ENCODE measurements at places on chromosomes 13 and 19. TPM values are rescaled to one million over a fixed set of nuclear protein-coding genes. Genes with fewer than 3 reads are reported as not detected.

GRCh38 chr13:111668451-111668850 is 348.0 kb downstream of the TEX29 start:
- no peak overlapping the region for H3K27ac ChIP-seq
- H3K4me3 ChIP-seq, result no peak overlapping the region
- H3K36me3 ChIP-seq, result no peaks in the 10 kb centered on the region
- DNase-seq, result no peak
- H3K27me3 ChIP-seq, result no peaks in the 10 kb centered on the region

GRCh38 chr13:83153848-83154247 is 728.4 kb downstream of the SLITRK1 start:
- no peak overlapping the region for H3K4me3 ChIP-seq
- H3K36me3 ChIP-seq, result no peaks in the 10 kb centered on the region
- H3K27me3 ChIP-seq, result no peaks in the 10 kb centered on the region

DNA sequence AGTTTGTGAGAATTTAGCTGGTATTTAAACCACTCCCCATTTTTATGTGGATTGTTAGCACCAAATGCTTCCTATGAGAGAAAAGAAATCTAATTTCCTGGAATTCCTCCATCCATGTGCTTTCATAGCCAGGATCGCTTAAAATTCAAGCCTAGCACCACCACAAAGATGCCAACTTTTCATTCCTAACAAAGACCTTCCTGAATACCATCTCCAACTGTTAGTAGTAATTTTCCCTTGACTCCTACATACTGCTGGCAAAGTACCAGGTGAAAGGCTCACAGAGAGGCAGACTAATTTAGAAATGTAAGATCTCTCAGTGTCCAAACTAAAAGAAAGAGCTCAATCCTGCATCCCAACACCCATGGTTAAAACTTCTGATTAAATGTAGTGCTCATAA is 386.3 kb downstream of the KCTD12 start:
- DNase-seq, result no peak
- no peak overlapping the region for H3K4me3 ChIP-seq
- H3K27me3 ChIP-seq, result no peaks in the 10 kb centered on the region
- H3K4me1 ChIP-seq, result no peaks in the 10 kb centered on the region
- H3K36me3 ChIP-seq, result no peaks in the 10 kb centered on the region

- DNase-seq, result no peak
- no peaks in the 10 kb centered on the region for H3K4me1 ChIP-seq
- no peaks in the 10 kb centered on the region for H3K27me3 ChIP-seq
- H3K4me3 ChIP-seq, result no peak overlapping the region
Observed at GRCh38 chr19:40747536-40747935, 2.7 kb downstream of the ACTMAP start.

- H3K27ac ChIP-seq, result peak overlapping the region; percentile 95
- H3K36me3 ChIP-seq, result no peaks in the 10 kb centered on the region
Observed at GRCh38 chr19:6066661-6067646, 43.3 kb downstream of the RFX2 start.

GRCh38 chr19:48687776-48688175 is 8.0 kb upstream of the FUT2 start:
- H3K36me3 ChIP-seq, result no peaks in the 10 kb centered on the region
- H3K4me3 ChIP-seq, result no peak overlapping the region
- no peak for DNase-seq
- H3K27me3 ChIP-seq, result no peaks in the 10 kb centered on the region
- H3K27ac ChIP-seq, result no peak overlapping the region

The KIR2DL1 gene
- not detected for total RNA-seq

DNA sequence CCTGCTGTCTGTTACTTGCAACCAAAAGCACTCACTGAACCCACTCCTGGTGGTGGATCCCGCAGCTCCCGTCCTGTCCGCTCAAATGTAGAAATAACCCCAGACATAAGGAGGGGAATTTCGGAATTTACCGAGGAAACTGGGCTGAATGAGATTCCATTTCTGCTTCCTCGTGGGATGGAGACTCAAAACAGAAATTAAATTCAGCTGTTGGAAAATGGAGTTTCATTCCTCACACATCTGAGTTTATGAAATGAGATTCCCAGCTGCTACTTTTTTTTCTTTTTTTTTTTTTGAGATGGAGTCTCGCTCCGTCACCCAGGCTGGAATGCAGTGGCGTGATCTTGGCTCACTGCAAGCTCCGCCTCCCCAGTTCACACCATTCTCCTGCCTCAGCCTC is 44.3 kb downstream of the COLGALT1 start:
- H3K4me3 ChIP-seq, result no peak overlapping the region
- H3K4me1 ChIP-seq, result no peaks in the 10 kb centered on the region
- no peaks in the 10 kb centered on the region for H3K36me3 ChIP-seq

The TPTE2 gene
- total RNA-seq, result 0.32 TPM

The LILRB5 gene
- total RNA-seq, result 48.7 TPM

The LGALS4 gene
- 2.9 TPM for total RNA-seq

DNA sequence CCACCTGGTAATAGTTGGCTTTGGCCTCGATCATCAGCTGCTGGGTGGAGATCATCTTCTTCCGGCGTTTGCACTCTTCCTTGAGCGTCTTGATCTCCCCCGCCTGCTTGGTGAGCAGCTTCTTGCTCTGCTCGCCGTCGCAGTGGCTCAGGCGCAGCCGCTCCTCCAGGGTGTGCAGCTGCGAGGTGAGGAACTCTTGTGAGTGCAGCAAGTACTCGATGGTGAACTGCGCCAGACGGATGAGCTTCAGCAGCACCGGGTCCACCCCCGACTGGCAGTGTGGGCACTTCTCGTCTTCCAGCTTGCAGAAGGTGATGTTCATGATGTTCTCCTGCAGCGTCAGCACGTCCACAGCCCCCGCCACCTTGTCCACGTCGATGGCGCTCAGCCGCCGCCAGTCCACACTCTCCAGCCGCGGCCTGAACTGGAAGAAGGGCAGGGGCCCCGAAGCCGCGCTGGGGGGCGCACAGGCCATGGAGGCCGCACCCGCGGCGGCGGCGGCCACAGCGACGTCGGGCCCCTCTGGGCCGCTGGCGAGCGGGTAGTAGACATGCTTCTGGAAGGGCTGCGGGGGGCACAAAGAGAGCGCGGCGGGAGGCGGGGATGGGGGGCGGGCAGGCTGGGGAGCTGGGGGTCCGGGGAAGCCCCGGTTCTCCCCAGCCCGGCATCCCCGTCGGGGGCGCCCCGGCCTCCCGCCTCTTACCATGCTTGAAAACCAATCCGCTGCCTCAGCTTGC is 3.0 kb downstream of the DZIP1 start:
- no peak overlapping the region for H3K27ac ChIP-seq
- H3K27me3 ChIP-seq, result no peaks in the 10 kb centered on the region
- no peaks in the 10 kb centered on the region for H3K36me3 ChIP-seq
- peak; percentile 45 for DNase-seq

DNA sequence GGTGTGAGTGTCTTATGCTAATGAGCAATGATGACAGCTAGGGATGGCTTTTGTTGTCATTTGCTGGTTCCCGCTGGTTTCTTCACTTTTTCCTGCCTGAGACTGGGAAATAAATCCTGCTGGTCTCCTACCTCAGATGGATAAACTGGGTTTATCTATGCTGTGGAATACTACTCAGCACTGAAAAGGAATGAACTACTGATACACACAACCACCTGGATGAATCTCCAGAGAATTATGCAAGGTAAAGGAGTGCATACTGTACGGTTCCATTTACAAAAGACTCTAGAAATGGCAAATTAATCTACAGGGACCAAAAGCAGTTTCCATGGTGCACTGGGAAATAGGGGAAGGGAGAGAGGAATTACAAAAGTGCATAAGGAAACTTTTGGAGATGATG is 41.2 kb upstream of the UBE2L5 start:
- no peak for DNase-seq
- no peaks in the 10 kb centered on the region for H3K27me3 ChIP-seq
- no peaks in the 10 kb centered on the region for H3K4me1 ChIP-seq
- no peaks in the 10 kb centered on the region for H3K36me3 ChIP-seq
- H3K27ac ChIP-seq, result no peak overlapping the region

GRCh38 chr19:12967907-12968306 is 1.5 kb upstream of the DAND5 start:
- no peak for DNase-seq
- no peak overlapping the region for H3K27ac ChIP-seq
- H3K27me3 ChIP-seq, result no peaks in the 10 kb centered on the region
- H3K4me1 ChIP-seq, result no peaks in the 10 kb centered on the region

DNA sequence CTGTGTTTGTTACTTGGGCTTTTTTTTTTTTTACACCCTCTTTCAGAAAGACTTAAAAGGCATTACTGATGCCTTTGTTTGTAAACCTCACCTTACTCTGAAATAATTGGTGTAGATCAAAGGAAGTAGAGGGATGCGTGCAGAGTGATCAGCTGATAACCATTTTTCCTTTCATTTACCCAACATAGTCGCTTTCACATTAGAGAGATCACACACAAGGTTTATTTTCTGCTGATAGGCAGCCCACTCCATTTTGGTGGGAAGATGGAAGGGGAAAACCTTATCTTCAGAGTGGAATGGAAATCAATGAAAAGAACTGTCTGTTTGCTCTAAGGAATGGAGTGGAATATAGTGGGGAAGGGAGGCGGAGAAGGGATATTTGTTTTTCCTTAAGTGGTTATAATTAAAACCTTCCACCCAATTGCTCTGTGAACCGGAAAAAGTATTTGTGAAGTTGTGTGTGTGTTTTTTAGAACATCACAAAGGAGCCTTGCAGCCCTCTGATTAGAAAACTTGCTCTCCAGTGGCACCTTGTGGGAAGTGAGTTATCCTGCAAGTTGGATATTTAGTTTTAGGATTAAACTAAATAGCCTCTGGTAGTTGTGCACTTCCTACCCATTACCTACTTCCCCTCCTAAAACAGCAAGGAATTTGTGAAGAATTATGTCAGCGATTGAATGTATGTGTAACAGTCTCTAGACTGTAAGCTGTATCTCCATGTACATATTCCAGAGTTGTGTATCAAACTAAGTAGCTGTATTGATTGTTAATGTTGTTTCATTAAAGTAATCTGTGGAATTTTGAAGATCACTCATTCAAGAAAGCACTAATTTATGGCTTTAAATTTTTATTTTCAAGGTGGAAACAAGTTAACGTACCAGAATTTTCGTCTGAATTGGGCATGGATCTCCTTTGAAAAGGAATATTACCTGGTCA is 76.8 kb downstream of the FREM2 start:
- no peak overlapping the region for H3K27ac ChIP-seq
- H3K27me3 ChIP-seq, result no peaks in the 10 kb centered on the region
- no peak for DNase-seq
- H3K36me3 ChIP-seq, result no peaks in the 10 kb centered on the region
- no peak overlapping the region for H3K4me3 ChIP-seq
- H3K4me1 ChIP-seq, result no peaks in the 10 kb centered on the region

- H3K27ac ChIP-seq, result no peak overlapping the region
- no peak overlapping the region for H3K4me3 ChIP-seq
- H3K36me3 ChIP-seq, result no peaks in the 10 kb centered on the region
Observed at GRCh38 chr13:32647926-32648325, 61.7 kb downstream of the PDS5B start.

The IGFL4 gene
- not detected for total RNA-seq

DNA sequence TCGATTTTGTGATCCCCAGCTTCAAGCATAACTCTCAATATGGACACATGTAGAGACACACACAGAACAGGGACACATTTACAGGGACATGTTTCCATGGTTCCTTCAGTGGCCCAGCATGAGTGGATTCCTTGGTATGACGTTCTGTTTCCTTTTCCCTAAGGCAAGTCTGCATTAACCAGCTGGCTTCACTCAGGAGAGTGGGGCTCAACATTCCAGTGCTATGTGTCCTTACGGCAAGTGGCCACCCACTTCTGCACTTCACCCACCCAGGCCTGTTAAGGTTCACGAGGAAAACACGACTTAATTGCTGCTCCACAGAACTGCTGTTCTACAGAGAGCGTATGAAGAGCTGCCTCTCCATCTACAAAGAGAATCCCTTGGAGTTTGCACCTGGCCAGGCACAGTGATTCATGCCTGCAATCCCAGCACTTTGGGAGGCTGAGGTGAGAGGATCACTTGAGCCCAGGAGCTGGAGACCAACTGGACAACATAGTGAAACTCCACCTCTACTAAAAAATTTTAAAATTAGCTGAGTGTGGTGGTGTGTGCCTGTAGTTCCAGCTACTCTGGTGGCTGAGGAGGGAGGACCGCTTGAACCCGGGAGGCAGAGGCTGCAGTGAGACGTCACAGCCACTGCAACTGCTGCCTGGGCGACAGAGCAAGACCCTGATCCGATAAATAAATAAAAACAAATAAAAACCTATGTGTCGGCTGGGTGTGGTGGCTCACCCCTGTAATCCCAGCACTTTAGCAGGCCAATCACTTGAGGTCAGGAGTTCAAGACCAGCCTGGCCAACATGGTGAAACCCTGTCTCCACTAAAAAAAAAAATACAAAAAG is 32.5 kb downstream of the BRD4 start:
- no peaks in the 10 kb centered on the region for H3K36me3 ChIP-seq
- no peak overlapping the region for H3K27ac ChIP-seq
- H3K4me3 ChIP-seq, result no peak overlapping the region
- no peaks in the 10 kb centered on the region for H3K27me3 ChIP-seq

GRCh38 chr13:79990048-79990447 is 350.9 kb downstream of the SPRY2 start:
- H3K4me3 ChIP-seq, result no peak overlapping the region
- H3K4me1 ChIP-seq, result no peaks in the 10 kb centered on the region
- no peaks in the 10 kb centered on the region for H3K27me3 ChIP-seq
- no peak for DNase-seq
- H3K36me3 ChIP-seq, result no peaks in the 10 kb centered on the region

DNA sequence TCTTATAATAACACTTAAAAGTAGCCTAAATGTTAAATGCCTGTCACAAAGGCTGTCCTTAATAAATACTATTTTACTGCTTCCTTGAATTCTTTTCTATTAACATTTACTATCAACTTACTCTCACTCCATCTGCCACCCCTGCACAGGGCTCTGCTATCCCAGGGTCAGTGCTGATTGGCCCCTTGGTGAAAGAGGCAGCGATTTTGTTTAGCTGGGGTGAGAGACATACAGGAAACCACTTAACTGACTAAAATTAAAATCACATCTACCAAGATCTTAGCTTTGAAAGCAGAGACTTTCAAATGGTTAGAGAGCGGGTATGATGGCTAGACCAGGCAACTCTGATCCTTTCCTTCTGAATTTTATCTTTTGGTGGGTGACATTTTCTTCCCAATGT is 149.9 kb upstream of the HTR2A start:
- no peak overlapping the region for H3K4me3 ChIP-seq
- no peaks in the 10 kb centered on the region for H3K4me1 ChIP-seq

DNA sequence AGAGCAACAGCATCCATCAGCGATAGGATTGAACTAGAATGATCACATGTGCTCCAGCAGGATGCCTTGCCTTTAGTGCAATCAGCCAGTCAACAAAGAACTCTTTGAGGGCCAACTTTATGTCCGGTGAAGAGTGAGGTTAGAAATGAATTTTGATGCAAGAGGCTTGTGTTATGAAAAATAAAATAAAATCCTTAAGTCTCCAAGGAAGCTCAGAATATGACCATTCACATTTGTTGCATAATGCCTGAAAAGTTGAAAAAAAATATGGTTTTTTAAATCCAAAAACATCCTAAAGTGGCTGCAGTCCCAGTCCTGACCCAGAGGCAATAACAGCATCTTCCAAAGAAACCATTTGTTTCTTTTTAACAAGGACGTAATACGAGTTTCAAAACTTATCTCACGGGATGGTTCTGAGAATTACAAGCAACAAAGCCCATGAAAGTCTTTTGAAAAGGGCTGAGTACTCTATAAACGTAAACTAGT is 61.3 kb downstream of the DCLK1 start:
- no peak for DNase-seq
- no peaks in the 10 kb centered on the region for H3K27me3 ChIP-seq
- no peaks in the 10 kb centered on the region for H3K36me3 ChIP-seq
